ENCODE measurements at places on chromosomes 7 and 10.

DNA sequence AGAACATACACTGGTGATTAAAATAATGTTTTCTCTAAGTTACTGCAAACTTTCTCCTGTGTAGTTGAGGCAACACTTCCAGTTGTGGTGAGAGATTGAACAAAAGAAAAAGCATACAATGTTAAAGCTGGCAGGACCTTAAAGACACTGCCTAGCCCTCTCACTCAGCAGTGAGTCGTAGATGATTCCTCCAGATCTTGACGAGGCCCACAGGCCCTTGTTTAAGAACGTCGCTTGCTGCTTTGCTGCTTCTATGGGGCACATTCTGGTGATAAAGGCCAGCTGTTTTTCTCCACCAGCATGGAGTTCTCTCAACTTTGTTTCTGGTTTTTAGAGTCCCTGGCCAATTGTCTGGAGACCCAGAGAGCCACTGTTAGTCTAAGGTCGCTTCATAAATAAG, 2.8 kb upstream of the DENND11 start:
- DNase-seq = no peak

DNA sequence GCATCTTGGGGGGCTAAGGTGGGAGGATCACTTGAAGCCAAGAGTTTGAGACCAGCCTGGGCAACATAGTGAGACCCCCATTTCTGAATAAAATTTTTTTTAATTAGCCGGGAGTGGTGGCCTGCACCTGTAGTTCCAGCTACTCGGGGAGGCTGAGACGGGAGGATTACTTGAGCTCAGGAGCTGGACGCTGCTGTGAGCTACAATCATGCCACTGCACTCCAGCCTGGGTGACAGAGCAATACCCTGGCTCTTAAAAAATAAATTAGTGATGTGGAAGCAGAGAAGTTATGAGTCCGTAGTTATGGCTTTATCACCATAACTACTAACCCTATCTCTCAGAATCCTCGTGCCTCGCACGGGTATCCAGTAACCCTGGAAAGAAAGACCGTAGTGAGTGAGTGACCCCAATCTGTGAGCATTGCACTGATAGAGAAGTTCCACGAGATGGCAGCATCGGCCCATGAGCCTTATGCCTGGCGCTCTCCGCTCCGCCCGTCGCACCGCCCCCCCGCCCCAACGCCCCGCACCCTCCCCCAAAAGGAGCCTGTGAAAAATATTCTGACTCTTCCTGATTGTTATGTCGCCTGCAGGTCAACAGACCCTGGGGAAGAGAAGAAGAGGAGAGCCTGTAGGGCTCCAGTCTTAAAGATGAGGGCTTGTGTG, 4.9 kb upstream of the SLC29A3 start:
- peak; percentile 70 for DNase-seq

DNA sequence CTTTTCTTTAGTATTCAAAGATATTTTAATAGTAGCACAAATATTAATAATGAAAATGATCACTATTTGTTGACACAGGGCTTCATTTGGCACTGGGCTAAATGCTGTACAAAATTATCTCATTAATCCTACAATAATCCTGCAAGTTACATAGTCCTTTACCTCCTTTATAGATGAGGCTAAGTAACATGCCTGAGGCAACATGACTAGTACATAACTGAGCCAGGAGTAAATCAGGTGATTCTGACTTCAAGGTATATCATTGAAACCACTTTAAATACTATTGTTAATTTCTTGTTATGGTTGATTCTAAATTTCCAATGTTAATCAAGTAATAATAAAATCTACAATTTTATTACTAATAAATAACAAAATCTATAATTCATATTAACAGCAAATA, 39.8 kb downstream of the SEM1 start:
- DNase-seq = no peak

- DNase-seq = peak; percentile 30
Measured at GRCh38 chr7:111796671-111797070, 234.4 kb upstream of the IMMP2L start.

DNA sequence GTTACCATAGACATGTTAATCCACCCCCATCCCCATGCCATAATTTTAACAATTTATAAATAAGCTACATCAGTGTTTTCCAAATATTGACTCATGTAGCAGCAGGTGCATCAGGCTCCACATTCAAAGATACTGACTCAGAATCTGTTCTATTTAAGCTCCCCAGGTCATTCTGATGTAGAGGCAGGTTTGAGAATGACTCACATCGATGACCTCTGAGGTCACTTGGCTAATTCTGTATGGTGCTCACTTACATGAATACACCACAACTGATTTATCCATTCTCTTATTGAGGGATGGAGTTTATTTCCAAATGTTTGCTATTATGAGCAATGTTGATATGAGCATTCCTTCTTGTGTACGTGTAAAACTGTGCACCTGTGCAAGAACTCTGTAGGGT, 1159.0 kb downstream of the TYW1 start:
- DNase-seq = no peak

- no peak for DNase-seq
Measured at GRCh38 chr7:44305564-44306507, 19.6 kb downstream of the CAMK2B start.

GRCh38 chr10:13536674-13537366, 8.0 kb upstream of the BEND7 start:
- DNase-seq = peak; percentile 43

- no peak for DNase-seq
Measured at GRCh38 chr7:157560258-157560654, 223.5 kb downstream of the DNAJB6 start.

DNA sequence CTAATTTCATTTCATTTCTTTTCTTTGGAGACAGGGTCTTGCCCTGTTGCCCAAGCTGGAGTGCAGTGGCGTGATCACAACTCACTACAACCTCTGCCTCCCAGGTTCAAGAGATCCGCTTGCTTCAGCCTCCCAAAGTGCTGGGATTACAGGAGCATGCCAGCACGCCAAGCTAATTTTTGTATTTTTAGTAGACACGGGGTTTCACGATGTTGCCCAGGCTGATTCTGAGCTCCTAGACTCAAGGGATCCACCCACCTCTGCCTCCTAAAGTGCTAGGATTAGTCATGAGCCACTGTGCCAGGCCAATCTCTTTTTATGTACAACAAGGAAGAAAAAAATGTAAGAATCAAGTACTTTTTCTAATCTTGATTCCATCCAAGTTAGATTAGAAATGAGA, 10.7 kb upstream of the KMT2E start:
- DNase-seq = no peak

- no peak for DNase-seq
Measured at GRCh38 chr10:97349752-97350513, 15.4 kb upstream of the FRAT2 start.

- DNase-seq = peak; percentile 46
Measured at GRCh38 chr7:55502858-55503440, 69.4 kb downstream of the VOPP1 start.

- no peak for DNase-seq
Measured at GRCh38 chr7:95395755-95396135, 430 bp downstream of the PON3 start.

DNA sequence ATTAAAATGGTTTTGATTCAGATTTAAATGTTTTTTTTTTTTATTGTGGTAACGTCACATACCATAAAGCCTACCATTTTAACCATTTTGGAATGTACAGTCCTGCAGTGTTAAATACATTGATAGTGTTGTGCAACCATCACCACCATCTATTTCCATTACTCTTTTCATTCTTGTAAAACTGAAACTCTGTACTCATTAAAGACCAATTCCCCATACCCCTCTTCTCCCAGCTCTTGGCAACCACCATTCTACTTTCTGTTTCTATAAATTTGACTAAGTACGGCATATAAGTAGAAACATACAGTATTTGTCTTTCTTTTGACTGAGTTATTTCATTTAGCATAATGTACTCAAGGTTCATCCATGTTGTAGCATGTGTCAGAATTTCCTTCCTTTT, 96.2 kb downstream of the EXOC4 start:
- DNase-seq = no peak

GRCh38 chr10:117950408-117950807, 96.3 kb downstream of the RAB11FIP2 start:
- DNase-seq = no peak

- DNase-seq = no peak
Measured at GRCh38 chr10:34653530-34653929, 161.6 kb downstream of the PARD3 start.

DNA sequence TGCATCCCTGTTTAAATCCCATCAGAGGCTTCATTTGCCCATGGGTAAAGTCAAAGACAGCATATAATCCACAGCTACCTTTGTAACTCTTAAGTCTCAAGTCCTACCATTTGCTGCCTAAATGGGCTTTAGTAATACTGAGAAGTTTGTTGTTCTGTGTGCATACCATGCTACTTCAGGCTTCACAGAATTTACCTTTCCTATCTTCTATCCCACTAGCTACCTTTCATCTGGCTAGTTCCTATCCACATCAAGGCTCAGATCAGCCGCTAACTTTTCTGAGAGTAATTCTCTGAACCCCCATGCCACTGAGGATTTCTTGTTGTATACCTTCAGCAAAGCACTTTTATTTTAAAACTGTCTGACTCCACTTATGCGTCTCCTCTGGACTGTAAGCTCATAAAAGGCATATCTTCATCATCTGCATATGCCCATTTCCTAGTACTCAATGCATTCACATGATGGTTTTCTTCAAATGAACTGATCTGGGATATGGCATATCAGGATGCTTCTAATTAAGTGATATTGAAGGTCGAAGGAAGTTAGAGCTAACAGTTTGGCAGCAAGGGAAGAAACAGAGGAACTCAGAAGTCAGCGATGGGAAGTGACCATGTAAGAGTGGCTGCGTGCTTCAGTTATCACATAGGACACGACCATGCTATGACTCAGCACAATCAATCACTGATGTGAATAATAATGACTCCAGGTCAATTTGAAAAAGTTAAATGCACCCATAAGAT, 283.9 kb upstream of the DKK1 start:
- no peak for DNase-seq

GRCh38 chr10:43949351-43949750, 300.7 kb upstream of the ZNF32 start:
- no peak for DNase-seq

DNA sequence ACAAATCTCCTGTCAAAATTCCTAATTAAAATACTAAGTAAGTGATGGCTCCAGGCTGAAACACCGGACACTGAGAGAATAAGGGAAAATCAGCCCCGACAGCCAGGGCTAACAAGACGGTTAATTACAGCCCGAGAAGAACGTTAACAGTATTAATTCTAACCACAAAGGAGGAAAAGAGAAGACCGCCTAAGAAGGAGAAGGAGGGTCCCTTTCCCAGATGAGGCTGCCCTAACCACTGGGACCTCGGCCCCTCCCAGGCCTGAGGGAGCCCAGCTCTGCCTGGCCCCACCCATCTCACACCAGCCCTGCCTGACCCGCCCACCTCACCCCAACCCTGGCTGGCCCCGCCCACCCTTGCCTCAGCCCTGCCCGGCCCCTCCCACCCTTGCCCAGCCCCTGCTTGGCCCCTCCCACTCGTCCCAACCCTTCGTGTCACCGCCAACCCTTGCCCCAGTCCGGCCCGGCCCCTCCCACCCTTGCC, 51.3 kb downstream of the PWWP2B start:
- DNase-seq = peak; percentile 90

- DNase-seq = no peak
Measured at GRCh38 chr7:82542665-82543064, 99.1 kb upstream of the CACNA2D1 start.

DNA sequence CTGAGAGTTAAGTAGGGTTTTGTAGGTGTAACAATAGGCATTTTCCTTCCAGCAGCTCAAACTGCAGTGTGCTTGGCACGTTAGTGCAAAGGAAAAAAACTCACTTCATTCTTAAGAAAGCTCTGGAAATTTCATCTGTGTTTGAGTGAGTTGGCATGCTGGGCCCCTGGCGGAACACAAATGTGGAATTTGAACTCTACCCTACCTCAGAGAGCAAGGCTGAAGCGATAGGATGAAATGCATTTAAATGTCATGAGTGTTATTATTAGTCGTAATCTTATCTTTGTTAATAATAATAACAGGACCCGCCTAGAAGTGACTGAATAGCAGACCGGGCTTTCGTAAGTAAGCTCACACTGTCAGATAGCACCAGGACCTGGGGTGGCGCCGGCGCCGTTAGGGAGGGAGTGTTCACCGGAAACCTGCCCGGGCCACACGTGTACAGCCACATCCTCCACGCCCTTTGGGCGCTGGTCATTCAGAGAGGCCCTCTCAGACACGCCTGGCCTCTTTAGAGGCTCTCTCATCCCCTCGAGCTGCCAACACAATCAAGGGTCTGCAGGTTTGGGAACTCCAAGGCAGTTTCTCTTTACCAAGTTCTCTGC, 63.5 kb downstream of the GRK5 start:
- DNase-seq = no peak

DNA sequence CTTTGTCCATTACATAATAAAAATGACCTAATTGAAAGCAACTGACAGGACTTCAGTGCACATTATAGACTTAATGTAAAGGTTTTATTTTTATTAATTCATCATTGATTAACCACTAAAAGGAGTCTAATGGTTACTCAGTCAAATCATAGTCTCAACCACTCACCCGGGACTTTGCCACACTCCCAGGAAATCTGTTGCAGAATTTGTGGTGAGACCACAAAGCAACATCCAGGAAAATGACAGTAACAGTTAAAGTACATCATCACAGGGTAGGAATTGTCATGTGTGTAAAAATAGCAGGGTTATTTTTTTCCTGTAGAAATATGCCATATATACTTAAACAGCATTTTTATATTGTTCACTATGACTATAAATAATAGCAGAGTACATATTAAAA, 6.3 kb upstream of the HGF start:
- DNase-seq = no peak

DNA sequence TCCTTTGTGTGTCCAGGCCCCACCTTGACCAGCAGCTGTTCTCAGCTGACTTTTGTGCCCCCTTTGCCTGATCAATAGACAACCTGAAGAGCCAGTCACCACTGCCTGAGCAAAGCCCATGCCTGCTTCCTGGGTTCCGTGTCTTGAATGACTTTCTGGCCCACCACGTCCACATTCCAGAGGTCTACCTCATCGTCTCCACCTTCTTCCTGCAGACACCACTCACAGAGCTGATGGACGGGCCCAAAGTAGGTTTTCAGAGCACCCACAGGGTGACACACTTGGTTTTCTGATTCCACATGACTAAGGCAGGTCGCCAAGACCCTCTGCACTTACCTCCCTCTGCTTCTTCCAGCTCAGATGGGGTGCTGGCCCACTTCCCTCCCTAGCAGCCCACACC, 126.8 kb downstream of the WDFY4 start:
- DNase-seq = no peak

DNA sequence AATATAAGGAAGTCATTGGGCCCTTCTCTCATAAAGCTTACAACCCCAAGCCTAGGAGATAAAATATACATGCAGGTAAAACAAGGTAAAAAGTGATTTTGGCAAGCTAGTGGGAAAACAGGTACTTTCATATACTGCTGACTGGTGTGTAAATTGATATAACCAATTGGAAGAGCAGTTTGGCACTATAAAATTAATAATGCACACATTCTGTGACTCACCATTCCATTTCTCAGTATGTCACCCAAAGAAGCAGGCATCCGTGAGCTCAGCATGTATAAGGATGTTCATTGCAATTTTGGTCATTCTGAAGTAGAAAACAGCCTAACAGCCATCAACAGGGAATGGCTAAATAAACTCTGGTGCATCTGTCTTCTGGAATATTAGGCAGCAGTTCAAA, 2.9 kb downstream of the MACROH2A2 start:
- DNase-seq = no peak
